ENCODE measurements at places on chromosomes 5 and 9.

DNA sequence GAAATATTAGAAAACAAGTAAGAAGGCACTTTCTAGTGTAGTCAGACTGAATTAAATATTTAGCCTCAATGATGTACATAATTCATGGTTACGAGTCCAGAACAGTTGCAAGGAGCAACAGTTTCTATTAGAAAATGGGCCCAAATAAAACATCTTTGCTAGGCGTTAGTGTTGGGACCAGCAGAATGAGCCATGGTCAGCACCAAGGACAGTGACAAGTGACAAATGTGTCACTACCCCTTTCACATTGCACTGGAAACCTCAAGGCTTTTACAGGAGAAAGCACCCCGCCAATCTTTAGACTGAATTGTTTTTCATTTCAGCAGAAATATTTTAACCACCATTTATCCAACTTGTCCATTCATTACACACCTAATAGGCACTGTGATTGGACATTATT, 301.3 kb upstream of the ADCY2 start:
- DNase-seq = peak; percentile 20

GRCh38 chr9:5839572-5839902, 6.6 kb upstream of the ERMP1 start:
- no peak for DNase-seq

GRCh38 chr5:127280491-127281220, 9.9 kb upstream of the MEGF10 start:
- peak; percentile 28 for DNase-seq

GRCh38 chr9:38334234-38334633, 58.3 kb upstream of the ALDH1B1 start:
- no peak for DNase-seq

DNA sequence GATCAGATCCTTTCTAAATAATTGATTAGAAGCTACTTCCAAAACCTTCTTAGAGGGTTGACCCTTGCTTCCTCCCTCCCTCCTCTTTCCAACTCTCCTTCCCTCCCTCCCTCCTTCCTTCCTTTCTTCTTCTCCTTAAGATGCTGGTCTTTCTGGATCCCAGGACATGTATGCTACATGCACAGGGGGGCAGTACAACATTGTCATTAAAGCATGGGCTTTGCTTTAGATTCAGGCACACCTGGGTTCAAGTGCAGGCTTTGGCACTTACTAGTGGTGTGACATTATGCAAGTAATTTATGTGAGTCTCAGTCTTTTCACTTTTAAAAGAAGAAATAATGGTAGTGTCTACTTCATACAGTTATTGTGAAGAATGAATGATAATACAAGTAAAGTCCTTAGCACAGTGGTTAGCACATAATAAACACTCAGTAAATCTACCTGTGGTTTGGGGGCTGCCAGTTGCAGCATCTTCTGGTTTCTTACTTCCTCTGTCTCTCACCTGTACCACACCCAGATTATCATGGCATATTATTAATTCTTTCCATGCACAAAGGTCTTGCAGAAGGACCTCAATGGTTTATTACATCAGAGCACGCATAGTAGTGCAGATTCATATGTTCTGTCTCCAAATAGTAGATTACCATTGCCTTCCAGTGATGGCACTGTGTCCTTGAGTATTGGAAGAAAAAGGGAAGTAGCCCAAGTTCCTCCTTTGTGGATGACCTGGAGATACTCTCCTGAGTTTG, 154.1 kb downstream of the ARHGAP26 start:
- peak; percentile 34 for DNase-seq

DNA sequence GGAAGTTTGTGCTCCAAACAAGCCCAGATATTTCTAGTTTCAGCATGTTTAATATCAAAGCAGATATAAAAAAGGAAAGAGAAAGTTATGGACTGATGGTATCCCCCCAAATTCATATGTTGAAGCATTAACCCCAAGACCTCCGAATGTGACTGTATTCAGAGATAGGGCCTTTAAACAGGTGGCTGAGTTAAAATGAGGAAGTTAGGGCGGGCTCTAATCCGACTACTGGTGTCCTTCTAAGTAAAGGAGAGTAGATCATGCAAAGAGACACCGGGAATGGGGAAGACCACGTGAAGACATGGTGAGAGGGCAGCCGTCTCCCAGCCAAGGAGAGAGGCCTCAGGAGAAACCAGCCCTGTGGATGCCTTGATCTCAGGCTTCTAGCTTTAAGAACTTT, 324.1 kb upstream of the KIF2A start:
- no peak for DNase-seq

- no peak for DNase-seq
Observed at GRCh38 chr9:37936376-37936775, 32.4 kb upstream of the SLC25A51 start.

DNA sequence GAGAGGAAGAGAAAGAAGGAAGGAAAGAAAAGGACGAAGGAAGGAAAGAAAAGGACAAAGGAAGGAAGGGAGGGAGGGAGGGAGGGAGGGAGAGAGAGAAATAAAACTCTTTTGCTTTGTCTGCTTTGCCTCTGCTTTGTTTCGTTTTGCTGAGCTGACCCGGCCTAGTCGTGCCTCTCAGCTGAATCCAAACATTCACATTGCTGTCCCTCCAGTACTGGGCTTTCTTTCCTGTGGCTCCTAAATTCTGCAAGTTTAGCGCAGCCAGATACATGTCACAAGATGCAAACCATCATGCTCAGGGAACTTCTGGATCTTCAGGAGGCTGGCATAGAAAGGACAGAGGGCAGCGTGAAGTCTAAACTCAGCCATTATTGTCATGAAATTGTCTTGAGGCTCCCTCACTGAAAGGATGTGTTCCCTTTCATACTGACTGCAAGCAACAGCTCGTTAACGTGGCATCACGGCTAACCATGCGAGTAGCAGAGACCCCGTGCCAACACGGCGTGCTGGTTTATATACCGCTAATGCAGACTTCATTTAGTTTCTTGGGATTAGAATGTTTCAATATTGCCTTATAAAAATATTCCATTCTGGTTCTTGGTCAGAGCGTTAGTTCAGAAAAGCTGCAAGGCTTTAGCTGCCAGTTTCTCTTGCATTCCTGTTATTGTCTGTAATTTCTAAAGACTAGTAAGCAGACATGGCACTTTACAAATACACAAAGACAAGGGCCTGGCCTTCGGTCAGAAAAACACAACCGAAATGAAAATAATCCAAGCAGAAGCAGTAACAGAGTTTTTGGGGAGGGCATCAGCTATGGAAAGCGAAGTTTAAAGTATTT, 94.2 kb downstream of the TMEM174 start:
- DNase-seq = peak; percentile 58

- no peak for DNase-seq
Observed at GRCh38 chr5:135568923-135569360, 9.8 kb downstream of the CXCL14 start.

- no peak for DNase-seq
Observed at GRCh38 chr5:119129770-119130169, 58.9 kb downstream of the DMXL1 start.

- no peak for DNase-seq
Observed at GRCh38 chr5:107157809-107158208, 512.9 kb downstream of the EFNA5 start.

DNA sequence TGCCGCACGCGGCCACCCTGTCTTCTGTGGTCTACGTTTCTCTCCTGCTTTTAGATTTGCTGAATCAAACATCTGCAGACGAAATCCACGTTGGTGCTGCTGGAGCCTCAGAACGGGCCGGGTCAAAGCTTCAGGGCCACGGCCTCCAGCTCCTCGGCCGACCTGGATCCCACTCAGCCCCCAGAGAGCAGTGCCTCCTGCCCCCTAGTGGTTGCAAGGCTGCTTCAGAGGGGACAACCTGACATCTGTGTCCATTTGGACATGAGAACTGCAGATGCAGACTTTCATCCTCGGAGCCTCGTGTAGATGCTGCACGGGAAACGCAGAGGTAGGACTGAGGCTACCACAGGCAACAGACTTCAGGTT, 23.0 kb upstream of the SLC6A3 start:
- DNase-seq = peak; percentile 31

DNA sequence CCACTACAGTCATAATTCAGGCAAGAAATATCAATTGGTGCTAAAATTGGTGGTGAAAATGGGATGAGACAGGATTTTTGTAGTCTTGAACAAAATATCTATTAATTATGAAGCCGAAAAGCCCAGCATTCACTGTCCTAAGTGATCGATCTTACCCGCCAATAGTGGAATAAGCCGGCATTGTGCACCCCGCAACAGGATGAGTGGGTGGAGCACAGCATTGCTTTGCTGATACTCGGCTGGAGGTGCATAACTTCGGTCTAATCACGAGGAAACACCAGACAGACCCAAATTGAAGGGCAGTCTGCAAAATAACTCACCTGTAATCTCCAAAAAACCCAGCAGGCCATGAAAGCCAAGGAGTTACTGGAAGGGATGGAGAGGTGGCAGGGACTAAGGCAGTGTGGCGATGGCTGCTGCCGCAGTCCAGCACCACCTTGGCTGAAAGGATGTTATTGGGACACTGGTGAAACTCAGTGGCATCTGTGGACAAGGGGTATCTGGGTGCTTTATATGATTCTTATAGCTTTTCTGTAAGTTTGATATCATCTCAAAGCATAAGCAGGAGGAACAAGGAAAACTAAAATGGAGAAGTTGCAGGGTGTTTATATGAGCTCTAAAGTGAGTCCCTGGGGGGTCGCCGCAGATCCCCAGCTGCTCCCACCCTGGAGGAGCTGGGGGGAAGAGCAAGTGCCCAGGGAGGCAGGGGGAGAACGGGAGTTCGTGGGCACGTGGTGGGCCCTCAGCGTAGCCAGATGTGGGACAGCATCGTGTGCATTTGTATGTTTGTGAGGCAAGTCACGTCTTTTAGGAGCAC, 45.2 kb downstream of the AHRR start:
- no peak for DNase-seq

DNA sequence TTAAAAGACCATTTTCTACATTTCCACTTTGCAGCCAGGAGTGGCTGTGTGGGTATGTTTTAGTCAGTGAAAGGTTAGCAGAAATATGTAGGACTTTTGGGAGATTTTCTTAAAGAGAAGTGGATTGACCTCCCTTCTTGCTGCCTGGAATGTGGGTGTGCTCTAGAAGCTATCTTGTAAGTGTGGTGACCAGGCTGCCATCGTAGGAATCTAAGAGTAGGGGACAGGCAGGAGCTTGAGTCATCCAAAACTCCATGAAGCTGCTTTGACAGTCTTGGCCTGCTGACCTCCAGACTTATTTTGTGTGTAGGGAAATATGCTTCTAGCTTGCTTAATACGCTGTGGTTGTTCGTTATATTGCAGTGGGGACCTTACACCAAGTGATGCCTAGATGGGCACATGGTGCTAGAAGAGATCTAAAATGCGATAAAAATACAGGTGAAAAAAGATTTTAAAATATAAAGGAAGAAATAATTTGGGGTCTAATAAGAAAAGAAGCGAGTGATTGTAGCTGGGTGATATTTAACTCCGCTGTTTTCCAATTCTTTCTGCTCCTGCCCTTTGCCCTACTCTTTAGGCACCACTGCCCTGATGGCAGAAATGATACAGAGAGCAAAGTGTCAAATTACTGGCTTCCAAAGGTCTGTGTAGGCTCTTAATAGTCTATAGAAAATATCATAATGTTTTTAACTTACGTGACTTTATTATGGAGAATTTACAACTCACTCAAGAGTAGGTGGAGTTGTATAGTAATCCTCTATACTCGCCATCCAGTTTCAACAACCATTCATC, 298.2 kb upstream of the ZNF608 start:
- DNase-seq = peak; percentile 53

GRCh38 chr5:41707853-41708603, 162.2 kb downstream of the OXCT1 start:
- DNase-seq = peak; percentile 60

- peak; percentile 75 for DNase-seq
Observed at GRCh38 chr5:83368319-83368718, 103.2 kb upstream of the VCAN start.

- no peak for DNase-seq
Observed at GRCh38 chr9:5557606-5558587, 47.6 kb downstream of the PDCD1LG2 start.

DNA sequence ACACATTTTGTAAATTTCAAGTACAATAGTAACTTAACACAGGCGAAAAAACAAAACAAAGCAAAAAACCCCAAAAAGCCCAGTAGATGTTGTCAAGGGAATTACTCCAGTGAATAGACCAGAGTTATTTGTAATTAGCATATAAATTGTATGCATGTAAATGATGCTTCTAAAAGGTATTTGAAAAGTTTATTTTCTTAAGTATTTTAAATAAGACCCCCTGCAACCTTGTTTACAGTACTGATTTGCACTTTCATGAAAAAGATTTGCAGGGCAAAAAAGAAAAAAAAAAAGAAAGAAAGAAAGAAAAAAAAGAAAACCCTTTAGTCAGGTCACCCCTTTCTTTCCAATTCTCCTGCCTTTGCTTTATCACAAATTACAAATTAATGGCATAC, 372.3 kb upstream of the IRX2 start:
- DNase-seq = no peak

- no peak for DNase-seq
Observed at GRCh38 chr5:86981898-86982297, 285.8 kb upstream of the RASA1 start.

- DNase-seq = no peak
Observed at GRCh38 chr5:106865279-106865678, 805.5 kb downstream of the EFNA5 start.

GRCh38 chr9:131677444-131678180, 62.3 kb downstream of the RAPGEF1 start:
- DNase-seq = peak; percentile 72

DNA sequence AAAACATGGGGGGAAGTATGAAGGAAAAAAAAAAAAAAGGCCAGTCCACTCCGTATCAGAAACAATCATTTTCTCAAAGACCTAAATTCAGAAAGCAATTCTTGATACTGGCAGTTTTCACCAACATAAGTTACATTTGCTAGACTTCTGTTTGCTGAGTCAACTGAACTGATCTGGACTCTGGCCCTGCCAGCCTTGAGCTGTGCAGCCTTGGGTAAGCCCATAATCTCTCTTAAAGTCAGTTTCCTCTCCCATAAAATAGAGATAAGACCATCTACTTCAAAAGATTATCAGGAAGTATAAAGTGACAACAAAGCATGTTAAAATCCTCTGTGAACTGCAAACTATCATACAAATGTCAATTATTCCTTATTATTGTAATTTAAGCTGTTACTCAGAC, 106.8 kb downstream of the MAPKAP1 start:
- peak; percentile 8 for DNase-seq

DNA sequence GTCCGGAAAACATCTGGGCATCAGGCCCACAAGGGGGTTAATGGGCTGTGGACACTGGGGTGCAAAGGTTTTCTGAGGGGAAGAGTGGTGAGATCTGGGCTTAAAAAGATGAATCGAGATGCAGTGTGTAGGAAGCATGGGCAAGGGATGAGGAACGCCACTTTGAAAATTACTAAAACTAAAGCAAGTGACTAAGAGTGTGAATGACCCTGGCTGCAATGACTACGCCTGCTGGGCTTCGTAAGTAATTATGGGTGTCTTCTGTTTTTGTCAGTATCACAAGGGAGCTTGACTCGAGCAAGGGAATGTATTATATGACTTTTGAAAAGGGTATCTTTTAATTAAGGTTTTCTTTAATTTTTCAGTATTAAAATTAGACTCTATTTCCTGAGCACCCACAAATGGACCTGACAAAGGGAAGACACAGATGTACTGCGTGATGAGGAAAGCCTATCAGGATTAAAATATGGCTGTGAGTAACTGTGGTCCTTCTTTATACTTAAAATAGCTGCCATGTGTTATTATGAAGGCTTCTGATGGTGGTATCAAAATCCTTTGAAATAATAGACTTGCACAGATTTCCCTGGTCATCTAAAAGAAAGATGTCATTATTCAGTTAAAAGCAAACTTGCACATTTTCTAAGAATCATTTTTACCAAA, 4.2 kb downstream of the CTXN3 start:
- no peak for DNase-seq

- DNase-seq = peak; percentile 1
Observed at GRCh38 chr5:165370794-165371193, 1865.4 kb downstream of the MAT2B start.
